ENCODE measurements at places on chromosomes 5 and 9.

- no peak for DNase-seq
These were observed 12.5 kb downstream of the GARNL3 start for GRCh38 chr9:127277099-127277498.

DNA sequence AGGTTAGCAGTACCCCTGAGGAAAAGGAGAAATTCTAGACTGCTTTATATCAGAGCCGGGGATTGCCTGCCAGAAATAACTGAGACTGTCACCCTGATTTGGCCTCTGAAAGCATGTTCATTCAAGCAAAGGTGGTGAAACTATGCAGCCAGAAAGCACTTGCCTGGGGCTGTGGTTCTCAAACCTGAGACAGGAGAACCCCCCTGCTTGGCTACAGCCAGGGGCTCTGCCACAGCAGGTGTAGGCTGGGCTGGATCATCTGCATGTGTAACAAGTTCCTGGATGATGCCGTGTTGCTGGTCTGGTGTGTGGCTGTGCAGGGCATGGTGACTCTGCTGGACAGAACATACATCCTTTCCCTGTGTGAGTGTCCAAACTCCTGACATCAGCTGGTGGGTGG lies 157.8 kb downstream of the NXNL2 start:
- DNase-seq = no peak

DNA sequence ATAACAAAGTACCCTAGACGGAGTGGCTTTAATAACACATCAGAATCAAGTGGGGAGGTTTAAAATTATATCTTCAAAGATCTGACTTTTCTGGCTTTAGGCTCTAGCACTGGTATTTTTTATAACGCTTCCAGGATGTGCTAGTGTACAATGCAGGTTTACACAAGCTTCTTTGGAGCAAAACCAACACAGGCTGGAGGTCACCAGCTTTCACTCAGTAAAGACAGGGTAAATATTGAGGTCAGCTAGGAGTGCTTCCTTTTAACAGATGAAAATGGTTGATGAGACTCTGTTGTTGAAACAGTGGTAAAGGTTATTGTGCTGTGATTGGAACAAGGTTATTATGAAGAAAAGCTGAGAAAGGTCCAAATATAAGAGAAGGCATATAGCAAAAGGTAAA lies 414.2 kb downstream of the TAF11L14 start:
- no peak for DNase-seq

- DNase-seq = no peak
These were observed 61.6 kb downstream of the ST8SIA4 start for GRCh38 chr5:100841358-100842076.

- DNase-seq = peak; percentile 65
These were observed 138.9 kb downstream of the RGS3 start for GRCh38 chr9:113602126-113603047.

DNA sequence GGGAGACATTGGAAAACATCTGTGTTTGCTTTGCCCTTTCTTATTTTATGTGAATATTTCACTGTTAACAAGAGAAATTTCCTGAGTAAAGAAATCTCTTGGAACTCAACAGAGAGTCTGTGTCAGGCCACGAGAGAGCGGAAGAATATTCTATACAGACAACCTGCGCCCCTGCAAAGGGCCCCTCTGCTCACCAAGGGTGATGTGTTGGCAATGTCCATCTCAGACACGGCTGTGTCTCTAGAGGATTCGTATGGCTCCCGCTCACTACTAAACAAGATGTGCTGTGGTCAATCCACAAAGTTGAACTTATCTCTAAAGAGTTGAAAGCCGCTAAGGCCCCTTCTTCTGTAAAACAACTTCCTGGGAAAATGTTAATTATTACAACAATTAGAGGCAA lies 241.0 kb upstream of the IRX1 start:
- no peak for DNase-seq

DNA sequence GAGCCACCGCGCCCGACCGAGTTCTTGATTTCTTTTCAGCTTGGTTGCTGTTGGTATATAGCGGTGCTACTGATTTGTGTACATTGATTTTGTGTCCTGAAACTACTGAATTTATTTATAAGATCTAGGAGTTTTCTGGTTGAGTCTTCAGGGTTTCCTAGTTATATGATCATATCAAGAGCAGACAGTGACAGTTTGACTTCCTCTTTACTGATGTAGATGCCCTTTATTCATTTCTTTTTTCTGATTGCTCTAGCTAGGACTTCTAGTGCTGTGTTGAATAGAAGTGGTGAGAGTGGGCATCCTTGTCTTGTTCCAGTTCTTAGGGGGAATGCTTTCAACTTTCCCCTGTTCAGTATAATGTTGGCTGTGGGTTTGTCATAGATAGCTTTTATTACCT lies 17.4 kb upstream of the LRRC19 start:
- no peak for DNase-seq

DNA sequence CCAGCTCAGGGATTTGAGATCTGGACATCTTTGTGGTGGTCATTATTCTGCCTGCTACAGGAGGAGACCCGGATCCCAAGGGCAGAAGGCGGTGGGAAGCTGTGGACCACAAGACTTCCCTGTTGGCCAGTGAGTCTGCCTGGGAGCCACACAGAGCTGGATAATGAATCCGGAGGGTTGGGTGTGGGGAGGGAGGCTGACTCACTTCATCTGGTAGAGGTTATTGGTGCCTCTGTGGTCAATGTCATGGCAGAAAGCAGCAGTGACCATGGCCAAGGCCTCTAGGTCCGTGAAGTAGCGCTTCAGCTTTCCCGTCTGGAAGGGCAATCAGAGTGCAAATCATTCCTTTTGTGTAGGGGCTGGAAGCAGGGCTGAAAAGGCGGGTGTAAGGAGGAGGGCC lies 58.5 kb downstream of the PDE6A start:
- no peak for DNase-seq

DNA sequence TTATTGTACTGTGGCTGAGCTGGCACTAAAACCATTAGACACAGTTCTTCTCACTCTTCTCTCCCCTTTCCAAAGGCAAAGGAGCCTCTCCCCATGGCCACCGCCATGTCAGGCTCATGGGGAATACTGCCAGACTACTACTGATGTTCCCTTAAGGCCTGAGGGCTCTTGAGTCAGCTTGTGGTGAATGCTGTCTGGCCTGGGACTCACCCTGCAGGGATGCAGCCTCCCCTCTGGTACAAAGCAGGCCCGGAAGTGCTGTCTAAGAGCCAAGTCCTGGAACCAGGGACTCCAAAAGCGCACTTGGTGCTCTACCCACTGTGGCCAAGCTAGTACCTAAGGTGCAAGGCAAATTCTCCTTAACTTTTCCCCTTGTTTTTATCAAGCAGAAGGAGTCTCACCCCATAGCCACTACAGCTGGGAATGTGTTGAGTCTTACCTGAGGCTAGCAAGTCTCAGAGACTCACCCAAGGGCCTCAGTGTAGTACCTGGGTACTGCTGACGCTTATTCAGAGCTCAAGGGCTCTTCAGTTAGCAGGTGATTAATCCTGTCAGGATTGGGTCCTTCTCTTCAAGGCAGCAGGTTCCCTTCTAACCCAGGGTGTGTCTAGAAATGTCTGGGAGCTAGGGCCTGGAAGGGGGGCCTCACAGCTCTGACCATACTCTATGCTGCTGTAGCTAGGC lies 33.2 kb upstream of the C5orf46 start:
- no peak for DNase-seq

GRCh38 chr5:151492729-151493128 lies 45.3 kb downstream of the SLC36A1 start:
- DNase-seq = peak; percentile 8

DNA sequence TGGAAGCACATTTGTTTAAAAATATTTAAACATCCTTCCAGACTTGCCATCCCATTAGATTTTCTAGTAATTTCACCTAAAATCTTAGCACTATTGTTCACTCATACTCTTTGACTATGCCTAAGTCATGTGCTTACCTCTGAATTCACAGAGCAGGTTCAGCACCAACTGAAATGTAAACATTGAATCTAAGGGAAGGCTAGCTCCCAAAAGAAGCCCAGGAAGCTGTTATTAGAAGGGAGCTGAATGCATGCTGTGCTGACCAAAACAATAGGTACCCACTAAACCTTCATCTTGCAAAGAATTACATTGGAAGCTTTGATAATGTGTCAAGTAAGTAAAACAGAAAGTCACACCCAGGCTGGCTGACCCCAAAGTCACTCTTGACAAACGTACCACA lies 571.3 kb downstream of the GABRG2 start:
- DNase-seq = no peak

GRCh38 chr9:88166660-88167059 lies 28.4 kb upstream of the SPATA31C2 start:
- no peak for DNase-seq

DNA sequence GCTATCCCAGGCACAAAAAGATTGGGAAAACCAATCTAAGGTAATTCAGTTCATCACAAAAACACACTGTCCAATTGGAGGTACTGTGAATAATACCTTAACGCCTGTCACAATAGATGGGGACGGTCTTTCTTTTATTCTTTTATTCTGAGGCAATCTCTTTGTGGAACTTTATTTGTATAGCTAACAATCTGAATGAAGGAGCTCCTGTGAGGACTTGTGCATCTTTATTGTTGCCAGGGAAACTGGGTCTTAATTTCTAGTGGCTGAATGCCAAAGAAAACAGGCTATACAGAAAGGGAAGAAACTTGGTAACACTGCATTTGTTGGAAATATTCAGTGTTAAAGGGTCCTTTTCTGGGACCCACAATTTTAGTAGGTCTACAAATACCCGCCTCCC lies 546.9 kb upstream of the C9orf72 start:
- no peak for DNase-seq

DNA sequence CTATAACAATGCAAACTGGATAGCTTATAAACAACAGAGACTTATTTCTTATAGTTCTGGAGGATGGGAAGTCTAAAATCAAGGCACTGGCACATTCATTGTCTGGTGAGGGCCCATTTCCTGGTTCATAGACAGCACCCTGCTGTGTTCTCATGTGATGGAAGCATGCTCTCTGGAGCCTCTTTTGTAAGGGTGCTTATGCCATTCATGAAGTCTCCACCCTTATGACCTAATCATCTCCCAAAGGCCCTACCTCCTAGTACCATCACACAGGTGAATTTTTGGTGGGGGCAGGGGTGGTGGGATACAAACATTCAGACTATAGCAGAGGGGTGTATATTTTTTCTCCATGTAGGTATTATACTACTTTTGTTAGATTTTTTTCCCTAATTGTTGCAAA lies 92.4 kb downstream of the UNC13B start:
- DNase-seq = no peak

GRCh38 chr5:82211855-82212572 lies 66.1 kb downstream of the RPS23 start:
- DNase-seq = no peak

DNA sequence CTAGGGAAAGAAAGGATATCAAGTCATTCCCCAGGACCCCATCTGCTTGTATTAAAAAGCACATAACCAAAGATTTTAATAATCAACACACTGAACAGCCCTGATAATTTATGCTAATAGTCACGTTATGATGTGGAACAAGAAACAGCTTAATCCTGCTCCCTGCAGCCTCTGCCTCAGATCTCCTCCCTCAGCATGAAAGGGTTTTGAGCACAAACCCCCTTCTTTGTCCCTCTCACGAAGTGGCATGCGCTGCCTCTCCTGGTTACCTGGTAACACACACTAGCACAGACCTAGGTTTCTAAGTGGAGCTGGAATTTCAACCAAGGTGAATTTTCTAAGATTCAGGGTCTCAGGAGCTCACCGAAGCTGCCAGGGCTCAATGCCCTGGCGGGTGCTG lies 5.1 kb downstream of the IGFBPL1 start:
- no peak for DNase-seq

DNA sequence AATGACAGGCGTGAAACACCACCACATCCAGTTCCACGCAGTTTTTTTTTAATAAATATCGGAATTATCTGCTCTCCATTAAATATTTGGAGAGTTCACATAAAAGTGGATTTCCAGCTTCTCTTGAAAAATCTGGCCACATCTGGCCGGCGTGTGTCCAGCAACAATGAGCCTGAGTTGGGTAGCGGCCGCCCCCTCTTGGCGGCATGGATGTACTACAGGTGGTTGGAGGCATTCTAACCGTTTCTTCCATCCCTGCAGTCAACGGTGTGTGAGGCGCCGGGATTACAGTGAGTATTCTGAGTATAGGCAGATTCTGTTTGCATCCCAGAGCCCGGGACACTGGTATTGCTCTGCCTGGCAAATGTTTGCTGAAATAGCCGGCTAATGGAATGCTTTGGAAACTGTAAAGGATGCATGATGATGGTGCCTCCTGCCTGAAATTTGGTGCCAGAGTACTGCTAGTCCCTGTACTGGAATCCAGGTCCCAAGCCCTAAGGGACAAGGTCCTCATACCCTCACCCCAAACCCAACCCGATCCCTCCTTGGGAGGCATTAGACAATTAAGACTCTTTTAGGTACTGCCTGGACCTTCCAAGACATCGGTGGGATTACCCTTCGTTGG lies 13.6 kb upstream of the GM2A start:
- no peak for DNase-seq

GRCh38 chr9:114233491-114234185 lies 78.3 kb downstream of the COL27A1 start:
- no peak for DNase-seq

DNA sequence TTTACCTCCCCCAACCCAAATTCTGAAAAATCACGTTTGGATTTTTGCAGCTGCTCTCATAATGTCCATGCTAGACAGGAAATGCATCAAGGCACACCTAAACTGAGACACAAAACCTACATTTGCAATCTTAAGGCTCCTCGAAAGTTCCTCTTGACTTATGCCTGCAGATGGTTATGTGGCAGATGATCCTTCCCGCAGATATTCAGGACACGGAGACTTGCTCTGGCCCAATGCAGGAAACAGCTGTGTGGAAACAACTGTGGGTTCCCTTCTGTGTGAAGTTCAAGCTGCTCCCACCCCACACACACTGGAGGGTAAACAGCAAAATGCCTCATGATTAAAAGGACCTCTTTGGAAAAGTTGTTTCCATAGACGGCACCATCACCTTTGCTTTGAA lies 253.8 kb downstream of the EBF1 start:
- DNase-seq = no peak

DNA sequence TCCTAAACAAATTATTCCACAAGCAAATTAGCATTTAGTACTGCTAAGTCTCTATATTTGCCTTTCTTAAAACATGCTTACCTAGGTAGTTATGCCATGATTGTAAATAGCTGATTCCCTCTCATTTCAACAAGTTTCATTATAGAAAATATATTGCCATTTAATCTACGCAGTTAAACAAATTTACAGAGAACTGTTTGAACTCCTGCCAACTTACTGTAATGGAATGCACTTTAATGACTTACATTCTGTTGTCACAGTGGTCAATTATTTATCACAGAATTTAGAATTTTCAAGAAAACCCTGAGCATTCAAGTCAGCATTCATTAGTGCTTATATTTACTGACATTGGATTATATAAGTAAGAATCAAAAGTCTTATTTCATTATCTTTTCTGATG lies 19.6 kb downstream of the SLC38A9 start:
- no peak for DNase-seq

GRCh38 chr5:81849770-81850367 lies 99.0 kb upstream of the SSBP2 start:
- no peak for DNase-seq
